Activated naive CD4-positive, alpha-beta T cell treated with anti-CD3 and anti-CD28 coated beads for 36 hours (primary cell): ENCODE measurements at places on chromosomes 12 and 14.
A peak's percentile ranks its signal among the peaks of the same experiment; 100 is the strongest.

DNA sequence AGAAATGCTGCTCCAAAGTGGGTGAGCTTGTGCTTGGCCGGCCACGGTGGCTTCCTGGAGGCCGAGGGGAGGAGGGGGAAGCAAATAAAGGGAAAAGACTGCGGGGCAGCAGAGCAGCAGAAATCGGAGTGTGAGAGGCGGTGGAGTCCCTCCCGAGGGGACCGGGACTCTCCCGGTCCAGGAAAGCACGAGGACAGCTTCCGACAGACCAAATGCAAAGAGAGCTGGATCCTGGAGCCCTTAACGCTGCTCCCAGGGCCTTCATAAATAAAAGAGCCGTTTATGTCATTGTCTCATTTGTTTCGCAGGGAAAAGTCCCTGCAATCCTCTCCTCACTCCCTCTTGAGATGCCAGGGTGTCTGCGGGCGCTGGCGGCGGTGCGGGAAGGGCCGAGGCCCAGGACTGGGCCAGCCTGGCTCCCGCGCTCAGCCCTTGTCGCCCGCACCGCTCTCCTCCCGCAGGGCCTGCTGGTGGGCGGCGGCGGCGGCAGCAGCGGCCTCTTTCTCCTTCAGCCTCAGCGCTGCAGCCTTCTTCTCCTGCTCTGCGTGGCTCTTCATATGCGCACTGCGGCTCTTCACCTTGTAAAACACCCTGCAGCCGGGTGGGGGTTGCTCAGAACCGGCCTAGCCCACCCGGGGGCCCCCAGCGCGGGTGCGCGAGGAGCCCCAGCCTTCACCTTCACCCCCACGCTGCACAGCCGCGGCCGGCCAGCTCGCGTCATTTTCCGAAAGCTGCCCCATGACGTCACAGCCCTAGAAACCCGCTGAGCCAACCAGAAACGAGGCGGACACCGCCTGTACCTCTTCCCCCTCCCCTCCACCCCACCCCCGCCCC is 4.5 kb upstream of the PNMA1 start:
- DNase-seq: no peak

DNA sequence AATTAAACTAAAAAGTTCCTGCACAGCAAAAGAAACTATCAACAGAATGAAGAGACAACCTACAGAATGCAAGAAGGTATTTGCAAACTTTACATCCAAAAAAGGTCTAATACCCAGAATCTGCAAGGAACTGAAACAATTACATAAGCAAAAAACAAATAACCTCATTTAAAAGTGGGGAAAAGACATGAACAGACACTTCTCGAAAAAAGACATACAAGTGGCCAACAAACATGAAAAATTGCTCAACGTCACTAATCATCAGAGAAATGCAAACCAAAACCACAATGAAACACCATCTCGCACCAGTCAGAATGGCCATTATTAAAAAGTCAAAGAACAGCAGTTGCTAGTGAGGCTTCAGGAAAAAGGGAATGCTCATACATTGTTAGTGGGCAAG is 15.2 kb downstream of the PDE6H start:
- DNase-seq: no peak

- DNase-seq: no peak
Observed at GRCh38 chr12:55795950-55796349, 21.6 kb downstream of the SARNP start.

- no peak for DNase-seq
Observed at GRCh38 chr12:113880326-113880725, 85.8 kb downstream of the RBM19 start.

DNA sequence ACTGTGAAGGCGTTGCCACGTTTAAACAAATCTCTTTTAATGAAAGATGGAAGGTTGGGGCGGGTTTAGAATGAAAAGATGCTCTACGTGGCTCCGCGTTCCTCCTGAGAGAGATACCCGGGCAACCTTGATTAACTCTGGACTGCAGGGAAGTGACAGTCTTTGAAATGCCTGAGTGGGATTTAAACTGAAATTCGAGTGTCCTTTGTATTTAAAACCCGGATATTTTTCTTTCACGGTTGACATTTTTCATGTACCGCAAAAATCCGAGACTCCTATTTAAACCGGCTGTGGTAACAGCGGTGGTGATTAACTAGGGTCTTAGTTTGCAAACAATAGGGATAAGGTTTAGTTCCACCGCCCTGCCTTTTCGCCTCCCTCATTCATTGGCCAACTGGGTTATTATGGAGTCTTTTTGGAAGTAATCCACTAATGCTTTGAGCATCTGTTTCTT is 707 bp downstream of the G2E3 start:
- DNase-seq: peak; percentile 18

DNA sequence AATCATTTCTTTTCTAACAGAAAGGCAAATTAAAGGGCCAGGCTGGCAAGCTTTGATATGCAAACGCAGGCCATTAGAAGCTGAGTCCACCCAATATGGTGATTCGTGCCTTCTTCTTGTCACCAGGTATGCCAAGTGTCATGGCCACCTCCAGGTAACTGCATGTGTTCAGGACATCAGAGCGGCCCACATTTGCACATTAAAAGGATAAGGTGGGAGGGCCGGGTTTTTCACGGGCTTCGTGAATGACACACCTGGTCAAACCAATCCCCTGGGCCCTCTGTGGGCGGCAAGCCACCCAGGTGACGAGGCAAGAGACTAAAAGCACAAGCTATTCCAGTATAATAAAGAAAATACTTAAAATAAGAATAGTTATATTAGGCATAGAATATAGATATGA is 75.9 kb upstream of the TSPAN11 start:
- no peak for DNase-seq

DNA sequence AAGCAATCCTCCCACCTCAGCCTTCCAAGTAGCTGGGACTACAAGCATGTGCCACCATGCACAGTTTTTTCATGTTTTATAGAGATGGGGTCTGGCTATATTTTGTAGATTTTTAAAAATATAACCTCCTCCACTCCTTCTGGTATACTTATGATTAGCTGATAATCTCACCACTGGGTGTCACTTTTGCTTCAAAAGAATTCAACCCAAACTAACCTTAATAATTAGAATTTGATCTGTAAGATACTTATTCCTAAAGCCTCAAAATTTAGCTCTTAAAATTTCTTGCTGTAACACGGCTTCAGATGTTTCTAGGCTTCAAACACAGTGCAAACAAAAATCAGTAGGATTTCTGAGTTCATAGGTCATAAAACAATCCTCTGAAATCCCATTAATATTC is 130.3 kb downstream of the CEP83 start:
- DNase-seq: no peak

DNA sequence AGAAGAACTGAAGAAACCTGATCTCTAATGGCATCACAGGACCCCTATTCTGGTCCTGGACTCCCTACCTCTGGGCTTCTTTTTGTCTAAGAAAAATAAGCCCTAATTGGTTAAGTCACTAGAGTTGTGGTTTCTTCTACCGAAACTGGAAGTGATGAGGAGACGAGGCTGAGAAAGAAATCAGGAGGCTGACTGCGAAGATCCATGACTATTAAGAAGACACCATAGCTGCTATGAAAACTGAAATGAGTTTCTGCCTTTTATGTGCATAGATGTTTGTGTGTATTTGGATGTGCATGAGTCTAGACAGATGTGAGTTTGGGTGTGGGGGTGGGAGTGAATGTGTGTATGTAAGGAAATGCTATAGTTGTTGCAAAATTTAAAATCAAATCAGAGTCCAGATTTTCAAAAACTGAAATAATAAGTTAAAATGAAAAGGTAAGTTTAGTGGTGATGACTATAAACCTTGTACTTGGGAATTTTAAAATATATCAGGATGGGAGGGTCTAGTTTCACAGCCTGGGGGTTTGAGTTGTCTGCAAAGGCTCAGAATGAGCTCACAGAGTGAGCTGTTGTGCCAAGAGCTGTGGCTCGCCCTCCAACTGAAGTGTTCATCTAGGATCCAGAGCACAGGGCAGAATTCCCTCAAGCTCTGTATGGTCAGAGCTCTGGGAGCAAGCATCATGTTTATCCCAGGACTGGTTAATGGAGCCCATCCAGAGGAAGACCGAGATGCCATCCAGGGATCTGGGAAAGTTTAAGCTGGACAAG is 94.9 kb downstream of the VCPKMT start:
- DNase-seq: peak; percentile 50

DNA sequence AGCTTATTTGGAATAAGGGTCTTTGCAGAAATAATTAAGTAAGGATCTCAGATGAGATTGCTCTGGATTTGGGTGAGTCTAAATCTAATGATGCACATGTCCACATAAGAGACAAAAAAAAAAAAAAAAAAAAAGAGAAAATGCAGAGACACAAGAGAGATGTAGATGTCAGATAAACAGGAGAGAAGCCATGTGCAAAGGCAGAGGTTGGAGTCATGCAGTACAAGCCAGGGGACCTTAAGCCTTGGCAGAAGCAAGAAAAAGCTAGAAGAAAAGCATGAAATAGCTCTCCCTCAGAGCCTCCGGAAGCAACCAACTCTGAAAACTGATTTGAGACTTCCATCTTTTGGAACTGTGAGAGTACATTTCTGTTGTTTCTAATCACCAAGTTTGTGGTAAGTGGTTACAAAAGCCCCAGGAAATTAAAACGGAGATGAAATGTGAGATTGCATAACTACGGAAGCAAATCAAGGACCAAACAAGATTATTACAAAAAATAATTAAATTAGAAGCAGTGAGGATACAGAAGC is 1304.0 kb upstream of the SEL1L start:
- DNase-seq: no peak

DNA sequence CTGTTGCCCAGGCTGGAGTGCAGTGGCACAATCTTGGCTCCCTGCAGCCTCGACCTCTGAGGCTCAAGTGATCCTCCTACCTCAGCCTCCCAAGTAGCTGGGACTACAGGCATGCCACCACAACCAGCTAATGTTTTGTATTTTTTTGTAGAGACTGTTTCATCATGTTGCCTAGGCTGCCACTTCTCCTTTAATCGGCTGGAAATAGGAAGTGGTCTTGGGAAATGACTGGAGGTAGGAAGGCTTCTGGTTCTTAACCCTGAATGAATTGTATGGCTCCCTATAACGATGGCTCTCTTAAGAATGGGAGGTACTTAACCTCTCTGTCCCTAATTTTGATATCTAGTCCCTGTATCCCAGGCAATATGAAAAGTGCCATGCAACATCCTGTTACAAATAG is 113.9 kb upstream of the USP15 start:
- DNase-seq: no peak

DNA sequence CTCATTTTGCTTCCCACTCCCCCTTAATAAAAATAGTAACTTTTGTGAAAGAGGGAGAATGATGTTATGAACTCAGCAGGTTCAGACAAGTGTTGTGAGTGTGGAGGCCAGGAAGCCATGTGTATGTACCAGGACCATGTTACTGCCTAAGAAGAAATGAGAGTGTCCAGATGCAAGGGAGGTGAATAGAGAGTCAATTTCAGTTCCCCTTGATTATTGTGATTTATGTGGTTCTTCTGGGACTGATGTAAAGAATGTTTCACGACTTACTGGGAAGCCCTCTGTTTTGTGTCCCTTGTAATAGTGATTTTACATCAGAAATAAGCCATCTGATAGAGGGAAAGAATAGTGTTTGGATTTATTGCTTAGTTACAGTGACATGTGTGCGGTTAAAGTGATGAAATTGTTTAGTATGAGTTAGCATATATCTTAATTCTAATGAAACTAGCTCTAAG is 32.5 kb downstream of the FBXO34 start:
- DNase-seq: no peak

- no peak for DNase-seq
Observed at GRCh38 chr14:99891266-99891665, 98.1 kb downstream of the EML1 start.

- no peak for DNase-seq
Observed at GRCh38 chr12:7064516-7064915, 4.0 kb downstream of the C1S start.

GRCh38 chr14:86777963-86778602 is 1214.9 kb downstream of the GALC start:
- DNase-seq: no peak

DNA sequence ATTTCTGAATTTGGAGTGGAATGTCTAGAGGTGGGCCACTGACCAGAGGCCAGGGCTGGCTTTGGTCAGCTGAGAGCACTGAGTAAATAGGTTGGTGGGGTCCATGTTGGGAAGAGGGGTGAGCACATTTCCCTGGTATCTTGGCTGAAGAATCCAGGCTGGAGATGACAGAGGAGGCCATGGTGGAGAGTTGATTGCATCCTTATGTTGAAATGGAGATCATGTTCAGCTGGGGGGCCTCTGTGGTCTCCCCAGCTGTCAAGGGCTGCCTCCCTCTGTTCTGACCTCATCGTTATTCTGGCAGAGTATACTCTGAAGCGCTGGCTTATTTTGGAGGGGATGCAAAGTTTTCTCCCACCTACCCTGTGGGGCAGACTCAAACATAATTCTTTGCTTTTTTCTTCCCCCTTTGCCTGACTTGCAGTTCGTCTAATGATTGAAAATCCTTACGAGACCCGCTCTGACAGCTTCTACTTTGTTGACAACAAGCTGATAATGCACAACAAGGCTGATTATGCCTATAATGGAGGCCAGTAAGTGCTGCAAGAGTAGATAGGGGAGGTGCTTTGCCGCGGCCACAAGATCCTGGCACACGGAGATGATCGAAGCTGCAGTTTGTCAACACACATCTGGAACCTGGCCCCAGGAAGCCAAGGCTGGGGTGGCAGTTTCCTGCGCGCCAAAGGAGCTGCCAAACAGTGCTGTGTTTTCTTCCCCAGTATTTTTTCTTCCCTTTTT is 6.0 kb upstream of the ACADS start:
- DNase-seq: no peak

- no peak for DNase-seq
Observed at GRCh38 chr14:100905166-100905565, 1.6 kb upstream of the RTL1 start.

- DNase-seq: no peak
Observed at GRCh38 chr12:132056951-132057350, 87.2 kb downstream of the DDX51 start.
